ENCODE measurements at places on chromosomes 11 and 22.

DNA sequence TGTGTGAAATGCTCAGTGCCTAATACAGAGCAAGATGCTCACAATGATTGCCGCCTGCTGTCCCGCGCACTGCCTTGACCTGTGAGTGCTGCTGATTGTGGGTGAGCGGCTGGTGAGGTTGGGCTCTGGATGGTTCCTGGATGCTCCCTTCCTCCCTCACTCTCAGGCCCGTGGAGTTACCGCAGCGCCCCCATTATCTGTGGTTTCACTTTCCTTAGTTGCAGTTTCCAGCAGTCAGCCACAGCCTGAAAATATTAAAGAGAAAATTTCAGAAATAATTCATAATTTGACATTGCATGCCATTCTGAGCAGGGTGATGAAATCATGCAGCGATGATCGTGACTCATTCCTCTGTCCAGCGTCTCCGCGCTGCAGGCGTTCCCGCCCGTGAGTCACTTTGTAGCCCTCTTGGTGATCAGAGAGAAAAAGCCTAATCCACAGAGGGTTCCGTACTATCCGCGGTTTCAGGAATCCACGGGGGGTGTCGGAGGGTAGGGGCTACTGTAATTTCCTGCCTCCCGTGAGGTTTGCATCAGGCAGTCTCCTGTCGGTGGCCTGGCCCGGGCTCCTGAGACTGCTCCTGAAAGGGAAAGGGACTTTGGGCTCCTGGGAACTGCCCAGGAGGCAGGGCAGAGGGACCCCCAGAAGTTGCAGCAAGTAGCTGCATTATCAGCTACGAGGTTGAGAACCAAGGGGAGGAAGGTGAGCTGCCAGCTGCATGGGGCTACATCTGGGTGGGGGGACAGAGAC is 10.6 kb downstream of the RPL3 start:
- peak; percentile 98 for DNase-seq

GRCh38 chr11:115525531-115526006 is 21.4 kb upstream of the CADM1 start:
- DNase-seq: no peak

DNA sequence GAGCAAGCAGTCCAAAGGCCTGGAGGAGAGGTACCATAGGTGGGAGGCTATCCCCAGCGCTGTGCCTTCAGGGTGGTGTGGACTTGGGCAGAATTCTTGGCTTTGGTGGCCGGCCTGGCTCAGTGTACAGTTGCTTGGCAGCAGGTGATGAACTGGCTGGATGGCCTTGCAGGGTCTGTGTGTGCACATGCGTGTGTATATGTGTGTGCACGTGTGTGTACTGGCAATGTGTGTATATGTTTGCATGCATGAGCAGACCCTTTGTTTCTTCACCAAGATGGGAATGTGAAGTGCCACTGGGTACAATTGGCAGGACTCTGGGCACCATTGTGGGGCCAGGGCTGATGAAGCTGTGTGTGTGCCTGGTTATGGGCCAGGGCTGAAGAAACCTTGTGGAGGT is 53.0 kb downstream of the CEP164 start:
- DNase-seq: no peak

DNA sequence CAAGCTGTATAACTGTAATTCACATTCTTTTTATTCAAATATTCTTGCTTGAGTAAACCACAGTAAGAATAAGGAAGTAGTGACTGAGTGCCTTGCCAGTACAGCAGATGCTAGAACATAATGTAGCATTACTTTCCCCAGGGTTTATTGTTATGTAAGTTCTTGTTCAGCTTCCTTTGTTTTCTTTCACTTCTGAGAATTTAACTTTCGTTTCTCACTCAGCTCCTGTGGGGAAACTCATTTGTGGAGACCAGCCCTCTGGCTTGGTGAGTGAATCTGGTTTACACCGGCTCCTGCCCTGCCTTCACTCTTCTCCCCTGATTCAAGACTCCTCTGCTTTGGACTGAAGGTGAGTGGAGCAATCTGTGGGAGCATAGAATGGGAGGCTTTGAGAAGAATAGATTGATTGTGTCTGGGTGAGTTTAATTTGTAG is at the start of gene TRIM22:
TRIM22 (plus strand) TSS at position 240 of the 433 bp plus-strand sequence. CDS start 6,443 bp downstream, outside the sequence.
- DNase-seq: peak; percentile 70

- DNase-seq: no peak
These were observed 7.5 kb upstream of the DRICH1 start for GRCh38 chr22:23639661-23640060.

DNA sequence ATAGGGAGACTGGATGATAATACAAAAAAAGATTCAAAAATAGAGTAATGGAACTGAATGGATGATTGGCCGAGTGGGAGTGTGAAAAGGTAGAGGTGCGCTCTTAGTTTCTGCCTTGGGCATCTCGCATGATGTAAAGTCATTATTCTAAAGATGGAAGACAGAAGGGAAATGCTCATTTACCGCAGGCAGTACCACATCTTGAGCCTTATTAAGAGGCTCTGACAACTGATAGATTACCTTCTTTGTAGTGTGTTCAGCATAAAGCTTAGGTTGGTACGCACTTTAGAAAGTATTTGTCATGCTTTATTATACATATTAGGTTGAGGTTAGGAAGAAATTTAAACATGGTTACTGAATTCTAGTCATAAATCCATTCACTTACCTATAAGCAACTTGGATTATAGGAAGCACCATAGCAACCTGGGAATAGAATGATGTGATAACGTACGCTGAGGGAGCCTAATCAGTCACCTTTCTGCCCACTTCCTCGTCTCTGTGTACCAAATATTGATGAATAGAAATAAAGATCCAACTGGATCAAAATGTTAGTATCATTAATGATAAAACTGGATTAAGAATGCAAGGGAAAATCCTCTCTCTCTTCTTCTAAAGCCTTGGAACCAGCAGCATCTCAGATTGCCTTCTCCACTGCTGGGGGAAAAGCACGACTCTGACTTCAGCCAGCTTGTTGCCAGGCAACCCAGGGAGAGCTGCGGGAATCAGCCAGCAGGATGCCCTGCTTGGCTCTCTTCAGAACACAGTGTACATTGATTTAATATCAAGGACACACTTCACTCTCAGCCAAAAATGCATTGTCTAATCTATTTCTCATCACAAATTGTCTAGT is 29.0 kb upstream of the VWA5A start:
- DNase-seq: no peak

DNA sequence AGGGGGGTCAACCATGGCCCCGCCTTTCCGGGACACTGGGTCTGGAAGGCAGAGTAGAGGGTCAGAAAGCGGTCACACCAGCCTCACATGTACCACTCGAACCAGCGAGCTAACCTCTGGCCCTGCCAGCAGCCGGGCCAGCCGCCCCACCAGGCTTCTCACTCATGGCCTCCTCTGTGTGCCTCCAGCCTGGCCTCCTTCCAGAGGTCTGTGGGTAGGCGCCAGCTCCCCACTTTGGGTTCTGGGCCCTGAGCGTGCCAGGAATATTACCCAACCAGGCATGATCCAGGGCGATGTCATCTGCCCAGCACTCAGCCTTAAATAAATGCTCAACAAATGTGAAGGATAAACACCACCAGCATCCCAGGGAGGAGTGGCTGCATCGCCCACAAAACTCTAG is 5.8 kb downstream of the SCUBE1 start:
- no peak for DNase-seq

DNA sequence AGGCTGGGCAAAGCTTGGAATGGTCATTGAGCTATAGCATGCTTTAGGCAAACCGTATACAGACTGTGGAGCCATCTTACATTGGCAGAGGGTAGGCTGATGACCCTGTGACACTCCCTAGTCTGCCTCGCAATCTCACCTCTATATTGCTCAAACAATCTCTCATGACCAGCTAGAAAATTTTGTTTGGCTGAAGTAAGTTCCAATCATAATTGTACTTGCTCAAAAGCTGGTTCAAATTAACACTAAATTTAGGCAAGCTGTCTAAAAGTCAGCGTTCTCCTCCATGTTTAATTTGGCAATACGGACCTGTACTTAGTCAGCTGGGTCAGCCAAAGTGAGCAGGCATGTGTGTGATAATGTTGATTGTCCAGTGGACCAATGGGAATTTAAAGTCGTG is 133.0 kb downstream of the SWAP70 start:
- peak; percentile 35 for DNase-seq

DNA sequence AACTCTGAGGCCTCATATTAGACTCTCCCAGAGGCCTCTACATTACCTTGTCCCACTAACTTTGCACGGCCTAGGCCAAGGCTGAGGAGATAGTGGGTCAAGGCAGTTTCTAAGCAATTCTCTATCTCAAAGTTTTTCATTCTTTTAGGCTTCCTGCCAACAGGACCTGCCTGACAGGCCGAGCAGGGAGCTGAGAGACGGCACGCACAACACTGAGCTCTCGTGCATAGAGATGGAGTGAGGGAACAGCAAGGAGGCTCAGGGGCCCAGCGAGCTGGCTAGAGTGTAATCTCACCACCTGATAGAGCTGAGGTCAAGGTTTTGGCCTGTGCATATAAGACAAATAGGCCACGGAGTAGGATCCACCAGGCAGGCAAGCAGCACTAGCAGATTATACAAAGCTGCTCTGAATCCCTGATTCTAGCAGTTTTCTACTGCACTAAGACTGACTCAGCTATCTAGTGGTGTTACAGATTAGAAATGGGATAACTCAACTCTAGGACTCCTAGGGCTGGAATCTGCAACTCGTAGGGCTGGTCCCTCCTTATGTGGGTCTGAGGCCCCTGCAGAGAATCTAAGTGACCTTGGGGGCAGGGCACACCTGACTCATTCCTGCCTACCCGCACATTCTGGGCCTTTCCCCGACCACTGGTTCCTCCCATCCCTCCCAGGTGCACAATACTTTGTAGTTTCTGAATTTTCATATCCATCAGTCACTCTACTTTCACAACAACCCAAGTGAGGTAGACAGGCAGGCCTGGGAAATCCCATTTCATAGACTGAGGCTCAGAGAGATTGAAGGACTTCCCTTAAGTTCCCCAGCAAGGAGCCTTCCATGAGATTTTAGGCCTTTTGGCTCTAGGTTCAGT is 1.7 kb downstream of the CYB5R2 start:
- DNase-seq: no peak

DNA sequence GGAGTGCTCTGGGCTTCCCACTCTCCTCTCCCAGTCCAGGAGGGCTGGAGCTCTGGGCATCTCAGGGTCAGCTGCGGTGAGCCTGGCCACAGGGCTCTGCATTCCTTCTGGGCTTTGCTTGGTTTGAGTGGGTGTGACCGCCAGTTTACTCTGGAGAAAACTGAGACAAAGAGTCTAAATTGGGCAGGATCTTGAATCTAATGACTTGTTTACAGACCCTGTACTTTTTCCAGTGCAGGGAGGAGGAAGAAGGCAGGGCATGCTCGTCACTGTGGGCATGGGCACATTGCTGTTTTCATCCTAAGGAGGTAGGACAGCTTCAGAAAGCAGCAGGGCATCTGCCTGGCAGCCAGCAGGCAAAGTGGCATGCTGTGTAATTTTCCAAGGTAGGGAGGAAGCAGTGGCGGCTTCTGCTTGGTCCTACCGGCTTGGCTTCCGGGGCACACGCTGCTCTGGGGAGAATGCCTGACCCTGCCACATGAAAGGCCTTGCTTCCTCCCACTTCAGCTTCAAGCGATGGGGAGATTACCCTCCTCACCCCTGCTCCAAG is 22.9 kb downstream of the FLI1 start:
- DNase-seq: no peak

GRCh38 chr11:82959987-82960778 is 58.6 kb downstream of the DDIAS start:
- DNase-seq: no peak

DNA sequence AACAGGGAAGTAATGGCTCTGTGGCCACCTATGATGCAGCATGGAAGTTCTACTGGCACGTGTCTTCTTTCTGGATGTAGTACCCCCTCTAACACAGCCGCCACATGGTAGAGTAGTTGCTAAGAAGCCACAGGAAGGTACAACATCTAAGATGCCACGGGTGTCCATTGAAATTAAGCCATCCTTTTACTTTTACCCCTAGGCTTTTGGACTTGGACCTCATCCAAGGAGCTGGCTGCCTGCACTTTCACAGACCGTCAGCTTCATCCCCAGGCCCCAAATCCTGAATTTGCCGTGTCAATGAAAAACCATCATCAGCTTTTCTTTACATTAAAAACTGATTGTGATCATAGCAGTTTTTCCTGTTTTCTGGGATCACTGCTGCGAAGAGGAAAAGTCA is 102.4 kb downstream of the RPL27A start:
- no peak for DNase-seq

DNA sequence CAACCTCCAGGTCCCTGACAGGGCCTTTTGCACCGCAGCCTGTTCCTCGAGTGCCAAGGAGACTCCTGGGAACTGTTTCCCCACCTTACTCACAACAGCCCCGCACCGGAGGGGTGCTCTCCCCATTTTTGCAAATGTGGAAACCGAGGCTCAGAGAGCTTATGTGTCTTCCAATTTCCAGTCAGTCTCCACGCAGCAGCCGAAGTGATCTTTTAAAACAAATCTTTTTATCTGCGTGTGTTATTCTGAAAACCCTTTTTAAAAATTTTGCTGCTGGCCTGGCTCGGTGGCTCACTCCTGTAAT is 409 bp upstream of the TMEM134 start:
- no peak for DNase-seq

GRCh38 chr11:128662960-128663359 is 30.9 kb upstream of the FLI1 start:
- no peak for DNase-seq

- no peak for DNase-seq
These were observed 35.0 kb downstream of the PPFIA1 start for GRCh38 chr11:70305501-70305900.

- no peak for DNase-seq
These were observed 11.5 kb upstream of the EMID1 start for GRCh38 chr22:29194184-29194583.

DNA sequence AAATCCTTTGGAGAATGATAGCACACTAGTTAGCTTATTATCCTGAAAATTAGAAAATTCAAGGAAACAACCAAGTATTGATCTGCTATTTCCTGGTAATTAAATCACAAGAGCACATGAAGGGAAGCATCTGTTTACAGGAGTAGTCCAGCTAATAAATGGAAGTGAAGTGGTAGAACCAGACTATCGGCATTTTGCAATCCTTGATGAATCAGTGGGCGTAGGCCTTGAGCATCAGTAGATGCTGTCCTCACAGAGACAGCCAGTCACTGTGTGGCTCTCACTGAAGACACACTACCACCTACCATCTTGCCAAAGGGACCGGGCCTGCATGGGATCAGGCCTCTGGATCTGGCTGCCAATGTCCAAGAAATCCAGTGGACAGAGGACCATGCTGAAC is 69.8 kb downstream of the FBLN1 start:
- DNase-seq: no peak

- no peak for DNase-seq
These were observed 30.9 kb downstream of the SLC36A4 start for GRCh38 chr11:93166862-93167261.
